ENCODE measurements at places on chromosomes 6 and 20. TPM values are rescaled to one million over a fixed set of nuclear protein-coding genes. Genes with fewer than 3 reads are reported as not detected.

DNA sequence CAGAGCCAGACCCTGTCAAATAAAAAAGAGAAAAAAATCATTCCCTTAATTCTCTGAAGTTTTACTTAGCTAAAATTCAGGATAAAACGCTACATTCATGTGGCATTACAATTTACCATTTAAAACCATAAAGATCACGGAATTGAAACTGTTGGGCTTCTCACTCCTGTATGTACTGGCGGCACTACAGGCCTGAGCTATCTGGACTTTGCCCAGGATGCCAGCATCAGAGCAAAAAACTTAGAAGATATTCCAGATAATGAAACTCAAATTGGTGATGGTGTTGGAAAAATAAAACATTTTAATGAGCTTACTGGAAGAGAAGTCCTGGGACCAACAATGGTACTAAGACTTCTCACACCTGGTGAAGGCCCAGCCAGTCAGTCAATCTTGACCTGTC, 14.2 kb downstream of the EPM2A start:
- DNase-seq, result no peak

DNA sequence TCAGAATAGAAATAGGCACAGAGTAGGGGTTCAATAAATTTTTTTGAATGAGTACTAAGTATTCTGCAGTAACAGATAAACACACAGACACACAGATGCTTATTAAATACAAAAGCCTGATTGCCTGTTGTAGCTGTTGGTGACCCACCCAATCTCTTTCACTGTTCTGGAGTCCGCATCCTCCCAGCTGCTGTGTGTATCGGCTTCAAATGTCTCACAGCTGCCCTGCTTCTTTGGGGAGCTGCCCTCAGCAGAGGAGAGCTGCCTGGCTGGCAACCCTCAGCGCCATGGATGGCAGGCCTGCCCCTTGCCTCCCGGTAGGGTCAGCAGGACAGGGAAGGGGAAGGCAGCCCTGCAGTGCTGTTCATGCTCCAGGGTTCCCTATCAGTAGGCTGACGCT, 85.9 kb upstream of the PRND start:
- no peak for DNase-seq

GRCh38 chr6:9136141-9136822, 700.9 kb upstream of the SLC35B3 start:
- no peak for DNase-seq

DNA sequence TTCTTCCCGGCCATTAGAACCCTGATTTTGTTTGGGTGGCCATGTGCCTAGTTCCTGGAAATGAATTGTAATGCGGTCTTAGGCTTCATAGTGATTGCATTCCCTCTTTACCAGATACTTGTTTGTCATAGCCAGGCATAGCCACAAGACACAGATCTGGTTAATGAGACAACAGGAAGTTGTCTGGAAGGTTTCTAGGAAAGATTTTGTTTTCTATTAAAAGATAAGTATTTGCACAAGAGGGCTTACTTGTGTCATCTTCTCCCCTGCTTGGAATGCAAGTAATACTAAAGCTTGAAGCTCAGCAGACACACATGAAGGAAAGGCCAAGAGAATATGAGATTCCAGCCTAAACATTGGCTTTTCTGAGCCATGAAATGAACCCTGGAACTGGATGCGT, 12.9 kb downstream of the FARS2 start:
- DNase-seq, result no peak

DNA sequence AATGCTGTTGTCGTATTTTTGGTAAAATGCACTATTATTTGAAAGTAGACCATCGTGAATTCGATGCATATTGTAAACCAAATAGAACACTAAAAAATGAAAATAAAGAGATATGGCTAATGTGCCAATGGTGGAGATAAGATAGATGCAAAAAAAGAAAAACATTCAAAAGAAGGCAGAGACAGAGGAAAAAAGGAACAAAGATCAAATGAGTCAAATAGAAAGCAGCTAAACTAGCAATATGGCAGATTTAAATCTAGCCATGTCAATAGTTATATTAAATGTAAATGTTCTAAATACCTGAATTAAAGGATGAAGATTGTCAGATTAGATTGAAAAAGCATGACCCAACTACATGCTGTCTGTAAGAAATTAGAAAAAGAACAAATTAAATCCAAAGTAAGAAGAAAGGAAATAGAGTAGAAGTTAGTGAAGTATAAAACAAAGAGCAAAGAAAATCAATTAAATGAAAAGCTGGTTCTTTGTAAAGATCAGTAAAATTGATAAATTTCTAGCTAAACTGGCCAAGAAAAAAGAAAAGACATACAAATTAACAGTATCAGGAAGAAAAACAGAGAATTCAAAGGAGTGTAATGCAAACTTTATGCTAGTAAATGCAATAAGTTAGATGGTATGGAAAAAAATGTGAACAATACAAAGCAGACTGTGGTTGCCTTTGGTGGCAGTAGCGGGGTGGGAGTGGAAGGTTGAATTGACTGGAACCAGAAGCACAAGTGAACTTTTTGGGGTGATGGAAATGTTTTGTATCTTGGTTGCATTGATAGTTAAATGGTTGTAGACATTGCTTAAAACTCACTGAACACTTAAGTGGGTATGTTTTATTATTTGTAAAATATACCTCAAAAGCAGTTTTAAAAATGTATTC, 44.8 kb downstream of the PTPN1 start:
- no peak for DNase-seq

- no peak for DNase-seq
Measured at GRCh38 chr20:32506721-32507120, 78.4 kb downstream of the NOL4L start.

DNA sequence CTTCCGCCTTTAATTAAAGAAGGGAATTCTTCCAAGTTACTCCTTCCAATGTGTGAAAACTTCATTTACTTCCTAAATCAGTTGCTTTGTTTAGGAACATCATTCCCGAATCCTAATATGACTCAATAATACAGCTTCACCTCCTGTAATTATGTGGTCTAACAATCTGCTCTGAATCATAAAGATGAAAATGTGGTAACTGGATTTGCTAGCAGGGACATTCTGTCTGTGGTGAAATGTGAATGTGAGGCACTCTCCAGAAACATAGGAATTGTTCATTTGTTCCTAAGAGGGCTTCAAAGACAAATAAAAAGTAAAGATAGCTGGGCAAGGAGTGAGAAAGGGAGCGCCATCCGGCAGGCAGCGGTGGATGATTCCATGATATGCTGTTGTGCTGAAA, 678.1 kb downstream of the KIF16B start:
- peak; percentile 4 for DNase-seq

DNA sequence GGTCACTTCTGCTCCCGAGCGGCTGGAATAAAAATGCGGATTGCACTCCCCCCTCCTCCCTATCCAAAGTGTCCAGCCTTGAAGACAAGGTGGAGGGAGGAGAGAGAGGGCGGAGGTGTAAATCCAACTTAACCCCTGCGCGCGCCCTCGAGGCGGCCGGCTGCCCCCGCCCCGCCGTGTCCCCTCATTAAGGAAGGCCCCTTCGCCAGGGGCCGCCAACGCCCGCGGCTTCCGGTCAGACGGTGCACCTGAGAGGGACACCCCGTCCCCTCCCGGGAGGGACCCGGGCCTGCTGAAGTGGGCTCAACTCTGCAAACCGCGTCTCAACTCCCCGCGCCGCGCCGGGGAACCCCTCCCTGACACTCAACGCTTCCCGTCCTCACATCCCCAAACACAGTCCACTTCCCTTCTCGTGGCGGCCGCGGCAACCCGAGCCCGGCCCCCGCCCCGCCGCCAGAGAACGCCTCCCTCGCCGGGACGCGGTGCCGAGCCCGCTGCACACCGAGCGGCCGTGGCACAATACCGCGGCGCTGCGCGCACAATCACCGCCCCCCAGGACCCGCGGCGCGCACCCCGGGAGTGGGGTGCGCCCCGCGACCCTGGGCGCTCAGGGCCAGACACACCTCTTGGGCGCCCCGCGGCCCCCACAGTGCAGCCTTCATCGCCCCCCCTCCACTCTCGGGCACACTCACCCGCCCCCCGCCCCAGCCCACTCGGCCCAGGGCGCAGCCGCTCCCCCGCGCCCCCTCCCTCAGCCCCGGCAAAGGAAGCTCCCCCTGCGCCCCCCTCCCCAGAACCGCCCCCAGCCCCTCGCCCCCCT, 102.5 kb downstream of the NOL4L start:
- no peak for DNase-seq

DNA sequence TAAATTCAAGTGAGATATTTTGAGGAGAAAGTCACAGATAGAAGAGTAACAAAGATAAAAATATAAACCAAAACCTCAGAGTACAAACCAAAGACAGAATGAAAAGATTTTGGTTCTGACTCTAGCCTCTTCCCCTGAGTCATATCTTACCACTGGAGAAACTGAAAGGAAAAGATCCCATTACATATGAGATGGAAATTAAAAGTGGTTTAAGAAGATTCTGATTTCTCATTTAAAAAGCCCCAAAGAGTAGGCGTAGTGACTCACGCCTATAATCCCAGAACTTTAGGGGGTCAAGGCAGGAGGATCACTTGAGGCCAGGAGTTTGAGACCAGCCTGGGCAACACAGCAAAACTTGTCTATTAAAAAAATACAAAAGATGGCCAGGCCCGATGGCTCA, 30.6 kb downstream of the SPINT4 start:
- DNase-seq, result no peak

DNA sequence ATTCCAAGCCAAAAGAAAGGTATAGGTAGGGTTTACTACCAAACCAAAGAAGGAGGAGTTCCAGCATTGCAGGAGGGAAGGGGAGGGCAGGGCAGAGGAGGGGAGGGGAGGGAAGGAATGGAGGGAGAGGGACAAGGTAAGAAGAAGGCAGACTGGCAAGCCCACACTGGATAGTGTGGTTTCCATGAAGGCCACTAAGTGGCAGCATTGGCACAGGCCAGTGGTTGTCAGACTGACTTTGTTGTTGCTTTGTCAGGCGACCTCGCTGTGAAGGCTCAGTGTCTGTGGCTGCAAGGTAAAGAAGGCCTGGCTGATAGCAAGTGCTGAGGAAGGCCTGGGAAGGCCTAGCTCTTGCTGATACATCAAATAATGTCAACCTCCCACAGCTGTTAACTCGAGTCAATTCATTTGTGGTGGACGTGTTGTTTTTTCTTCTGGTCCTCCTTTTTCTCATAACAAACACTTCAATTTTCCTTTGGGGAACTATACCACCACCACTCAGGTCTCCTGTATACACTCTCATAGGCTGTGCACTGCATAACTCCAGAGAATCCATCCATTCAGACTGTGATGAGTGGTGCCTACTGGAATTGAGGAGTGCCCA, 7.7 kb upstream of the ZNF334 start:
- peak; percentile 59 for DNase-seq

- no peak for DNase-seq
Measured at GRCh38 chr6:101401792-101402621, 8.5 kb downstream of the GRIK2 start.

GRCh38 chr6:37481711-37482605, 17.7 kb downstream of the CCDC167 start:
- no peak for DNase-seq

- peak; percentile 65 for DNase-seq
Measured at GRCh38 chr20:52150440-52151258, 40.9 kb downstream of the ZFP64 start.

GRCh38 chr6:159061805-159062563, 17.2 kb upstream of the TAGAP start:
- no peak for DNase-seq

GRCh38 chr20:2658414-2659354, 5.3 kb downstream of the IDH3B start:
- no peak for DNase-seq

GRCh38 chr20:46649650-46649949, 1.7 kb downstream of the SLC13A3 start:
- no peak for DNase-seq

GRCh38 chr6:118914598-118914997, 20.4 kb downstream of the MCM9 start:
- no peak for DNase-seq

GRCh38 chr6:111750753-111751673, 122.2 kb downstream of the FYN start:
- no peak for DNase-seq

GRCh38 chr6:152050451-152051195, 243.1 kb downstream of the ESR1 start:
- DNase-seq, result no peak

- DNase-seq, result no peak
Measured at GRCh38 chr20:57985278-57985677, 243.2 kb downstream of the ANKRD60 start.

DNA sequence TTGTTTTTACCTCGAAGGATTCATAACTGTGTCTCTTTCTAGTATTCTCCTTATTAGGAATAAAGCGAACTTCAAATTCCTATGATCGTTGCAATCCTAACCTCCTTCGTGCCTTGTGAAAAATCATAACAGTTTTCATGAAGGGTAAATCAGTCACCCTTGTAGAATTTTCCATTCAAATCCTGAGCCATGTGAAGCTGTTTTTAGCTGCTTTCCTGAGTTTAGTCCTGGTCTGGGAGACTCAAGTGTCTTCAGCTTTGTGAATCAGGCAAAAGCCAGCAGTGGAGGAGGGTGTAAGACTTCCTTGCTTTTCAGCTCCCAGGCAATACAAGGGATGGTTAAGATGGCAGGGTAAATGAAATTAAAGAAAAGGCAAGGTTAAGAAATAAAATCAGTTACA, 24.3 kb downstream of the GCNT2 start:
- DNase-seq, result no peak

DNA sequence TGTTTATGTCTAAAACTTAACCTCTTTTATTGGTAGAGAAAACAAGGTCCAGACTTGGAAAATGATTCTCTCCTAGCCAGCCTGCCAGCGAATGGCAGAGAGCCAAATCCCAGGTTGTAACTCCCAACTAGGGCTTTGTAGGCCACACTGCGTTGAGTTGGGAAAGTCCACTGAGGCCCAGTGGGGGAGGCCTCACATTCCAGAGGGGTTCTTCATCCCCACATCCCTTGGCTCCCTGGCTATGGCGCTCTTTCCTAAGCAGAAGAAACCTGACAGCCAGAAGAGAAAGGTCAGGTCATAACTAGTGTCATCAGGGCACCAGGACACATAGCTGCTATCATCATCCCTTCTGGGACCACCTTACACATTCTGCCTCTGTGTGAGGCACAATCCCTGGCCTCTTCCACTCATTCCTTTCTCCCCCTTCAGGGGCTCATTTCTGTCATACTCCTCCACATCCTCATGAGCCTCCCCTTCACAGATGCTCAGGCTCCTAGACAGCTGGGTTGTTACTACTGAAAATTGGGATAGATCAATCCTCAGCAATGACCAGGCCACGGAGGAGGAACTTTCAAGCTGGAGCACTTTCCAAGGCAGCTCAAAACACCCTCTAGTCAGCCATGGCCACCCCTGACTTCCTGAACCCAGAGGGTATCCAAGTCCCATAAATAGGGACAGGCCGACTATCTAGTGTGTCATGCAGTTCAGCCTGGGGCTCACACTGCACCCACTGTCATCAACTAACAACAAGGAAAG, 48.6 kb downstream of the TCP11 start:
- DNase-seq, result peak; percentile 75

GRCh38 chr20:37649676-37650370, 44.0 kb upstream of the CTNNBL1 start:
- no peak for DNase-seq

Gene PHACTR1
- 3.9 TPM for total RNA-seq

Gene DCDC2
- total RNA-seq, result 494 TPM

Gene THBS2
- 6.5 TPM for total RNA-seq

Gene SLC13A3
- 1.4 TPM for total RNA-seq

Gene SLC24A3
- under 0.01 TPM for total RNA-seq

Gene C6orf118
- total RNA-seq, result not detected

Gene TBX18
- 2.4 TPM for total RNA-seq

Gene BRD2
- total RNA-seq, result 107 TPM

Gene RFX6
- not detected for total RNA-seq

Gene CALHM6
- total RNA-seq, result 3.1 TPM

Gene RIMS4
- 0.05 TPM for total RNA-seq

Gene NRSN1
- total RNA-seq, result 0.15 TPM

Measured in renal cortical epithelial cell (primary cell).